Activated naive CD4-positive, alpha-beta T cell (primary cell): ENCODE measurements at places on chromosomes 6 and 20.

DNA sequence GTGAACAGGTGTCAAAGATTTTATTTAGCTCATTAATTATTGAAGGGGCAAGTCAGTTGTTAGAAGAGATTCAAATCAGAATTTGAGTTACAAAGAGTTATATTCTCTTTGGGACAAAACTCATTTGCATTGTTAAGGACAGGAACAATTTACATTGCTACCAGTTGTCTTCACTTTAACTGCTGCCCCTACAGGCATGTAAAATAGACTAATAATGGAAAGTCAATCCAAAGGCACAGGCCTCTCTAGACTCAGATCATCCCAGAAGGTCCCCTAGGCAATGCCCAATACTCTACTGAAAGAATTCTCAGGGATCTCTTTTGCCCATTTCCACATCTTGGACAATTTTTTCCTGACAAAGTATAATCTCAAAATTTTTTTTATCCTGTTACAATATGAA is 95.7 kb downstream of the SCP2D1 start:
- no peak for DNase-seq

GRCh38 chr6:91600561-91600960 is 1013.7 kb upstream of the MAP3K7 start:
- DNase-seq, result no peak

GRCh38 chr6:43035495-43036194 is 14.2 kb downstream of the RRP36 start:
- no peak for DNase-seq

- DNase-seq, result no peak
Observed at GRCh38 chr6:27081188-27081587, 166.3 kb upstream of the PRSS16 start.

DNA sequence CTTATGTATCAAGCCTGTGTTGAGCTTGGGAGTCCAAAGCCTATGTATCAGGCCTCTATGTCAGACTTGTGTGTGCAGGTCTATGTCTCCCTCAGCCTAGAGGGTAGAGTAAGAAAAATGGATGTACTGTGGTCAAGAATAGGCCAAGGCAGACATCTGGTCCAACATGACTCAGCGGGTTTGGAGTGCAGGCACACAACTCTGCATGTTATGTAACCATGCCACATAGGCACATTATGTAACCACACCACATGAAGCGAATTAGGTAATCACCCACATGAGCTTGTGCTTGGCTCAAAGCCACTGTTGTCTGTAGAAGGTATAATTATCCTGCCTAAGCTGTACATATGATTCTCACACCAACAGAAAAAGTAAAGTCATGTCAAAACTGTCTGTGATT is 1190.5 kb upstream of the EYS start:
- no peak for DNase-seq

- DNase-seq, result no peak
Observed at GRCh38 chr20:25317351-25318075, 69.6 kb downstream of the PYGB start.

DNA sequence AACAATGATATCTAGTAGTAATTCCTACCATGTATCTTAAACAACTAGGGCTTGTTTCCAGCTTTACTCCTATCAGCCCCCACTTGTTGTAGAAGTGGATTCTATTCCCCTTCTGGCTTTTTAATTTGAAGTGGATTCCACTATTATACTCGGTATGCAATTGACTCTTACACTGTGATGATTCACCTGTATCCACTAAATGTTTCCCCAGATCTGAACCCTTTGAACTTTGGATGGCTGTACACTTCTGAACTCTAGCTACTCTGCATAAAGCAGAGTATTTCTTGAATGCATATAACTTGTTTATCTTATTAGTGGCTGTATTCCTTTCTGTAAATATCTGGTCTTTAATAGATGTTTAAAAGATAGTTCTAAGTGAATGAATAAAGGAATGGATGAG is 538.4 kb upstream of the NRSN1 start:
- no peak for DNase-seq

- no peak for DNase-seq
Observed at GRCh38 chr20:20255099-20255498, 112.8 kb upstream of the INSM1 start.

GRCh38 chr6:14354919-14355572 is 237.5 kb downstream of the CD83 start:
- DNase-seq, result no peak

- DNase-seq, result no peak
Observed at GRCh38 chr6:89132057-89132456, 13.8 kb upstream of the PM20D2 start.

GRCh38 chr6:104625536-104625935 is 234.2 kb downstream of the HACE1 start:
- no peak for DNase-seq

GRCh38 chr6:121437851-121438651 is 2.6 kb downstream of the GJA1 start:
- DNase-seq, result no peak

DNA sequence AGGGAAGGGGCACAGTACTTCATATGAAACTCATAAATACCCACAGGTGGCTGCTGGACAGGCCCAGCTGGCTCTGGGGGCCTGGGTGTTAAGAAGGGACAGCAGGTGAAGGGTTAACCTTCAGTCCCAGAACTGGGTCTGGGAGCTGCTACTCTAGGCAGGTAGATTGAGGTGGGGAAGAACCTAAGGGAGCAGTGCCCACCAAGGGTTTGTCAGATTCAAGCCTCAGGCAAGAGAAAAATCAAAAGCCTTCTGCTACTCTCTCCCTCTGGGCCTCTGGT is 5.6 kb downstream of the RPL10A start:
- DNase-seq, result no peak

DNA sequence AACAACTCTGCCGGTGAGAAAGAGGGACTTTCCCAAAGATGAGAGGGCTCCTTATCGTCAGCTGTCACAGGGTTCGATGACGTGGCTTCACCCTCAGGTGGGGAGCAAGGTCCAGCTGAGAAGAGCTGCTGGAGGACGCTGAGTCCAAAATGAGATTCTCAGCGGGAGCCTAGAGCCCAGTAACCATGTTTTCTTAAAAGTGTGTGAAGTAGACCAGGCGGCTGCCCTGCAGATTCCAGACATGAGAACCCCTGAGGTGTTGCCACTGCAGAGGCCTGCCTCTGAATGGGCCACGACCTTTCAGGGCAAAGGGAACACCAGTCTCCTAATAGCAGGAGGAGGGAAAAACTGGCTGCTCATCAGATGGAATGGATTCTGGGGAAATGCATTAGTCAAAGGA is 375.1 kb downstream of the BTBD9 start:
- DNase-seq, result no peak

DNA sequence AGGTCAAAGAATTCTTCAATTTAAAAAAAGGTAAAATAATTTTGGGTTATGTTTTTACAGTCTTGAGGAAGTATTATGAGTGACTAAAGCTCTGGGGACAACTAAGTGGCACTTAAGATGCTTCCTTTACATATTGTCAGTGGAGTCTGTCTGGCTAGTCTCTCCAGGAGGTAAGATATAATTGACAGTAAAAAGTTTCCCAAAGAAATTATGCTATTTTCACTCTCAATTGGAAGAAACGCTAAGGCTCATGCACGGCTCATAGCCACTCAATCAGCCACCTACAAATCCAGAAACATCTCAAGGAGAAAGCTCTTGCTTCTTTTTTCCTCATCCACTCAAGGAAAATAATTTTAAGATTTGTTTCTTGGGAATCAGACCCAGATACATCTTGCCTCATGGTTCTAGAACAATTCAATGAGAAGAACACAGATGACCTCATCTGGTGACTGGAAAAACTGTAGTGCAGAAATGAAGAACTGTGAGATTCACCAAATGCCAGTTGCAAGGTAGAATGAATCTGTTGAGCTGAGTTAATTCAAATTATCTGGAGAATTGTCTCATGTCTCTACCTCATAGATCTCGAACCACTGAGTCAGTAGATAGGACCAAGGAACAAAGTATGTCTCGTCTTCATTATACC is 252.9 kb downstream of the TPBG start:
- no peak for DNase-seq

GRCh38 chr6:169886631-169887227 is 135.3 kb downstream of the ERMARD start:
- DNase-seq, result no peak

- no peak for DNase-seq
Observed at GRCh38 chr6:169997930-169998218, 246.5 kb downstream of the ERMARD start.

- no peak for DNase-seq
Observed at GRCh38 chr20:25129908-25130307, 48.0 kb upstream of the VSX1 start.

DNA sequence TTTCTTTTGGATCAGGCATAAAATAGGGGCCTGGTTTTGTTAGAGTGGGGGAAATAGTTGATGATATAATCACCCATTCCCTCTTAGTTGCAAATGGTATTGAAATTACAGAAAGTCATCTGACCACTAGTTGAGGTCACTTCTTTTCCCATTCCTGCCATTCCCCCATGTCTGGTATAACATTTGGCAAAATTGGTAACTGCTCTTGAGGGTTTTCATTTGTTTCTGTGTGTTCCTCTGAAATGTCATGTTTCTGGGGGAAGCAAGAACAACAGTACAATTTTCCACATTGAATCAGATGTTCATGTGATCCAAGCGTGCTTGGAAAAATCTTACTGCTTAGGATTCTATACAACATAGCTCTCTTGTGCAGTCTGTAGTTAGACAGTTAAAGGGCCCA is 7.3 kb downstream of the AIG1 start:
- DNase-seq, result no peak

- no peak for DNase-seq
Observed at GRCh38 chr6:143139239-143139784, 78.6 kb downstream of the AIG1 start.

- DNase-seq, result no peak
Observed at GRCh38 chr6:40931931-40932330, 107.1 kb downstream of the UNC5CL start.

- DNase-seq, result no peak
Observed at GRCh38 chr6:12286373-12287110, 3.6 kb upstream of the EDN1 start.

DNA sequence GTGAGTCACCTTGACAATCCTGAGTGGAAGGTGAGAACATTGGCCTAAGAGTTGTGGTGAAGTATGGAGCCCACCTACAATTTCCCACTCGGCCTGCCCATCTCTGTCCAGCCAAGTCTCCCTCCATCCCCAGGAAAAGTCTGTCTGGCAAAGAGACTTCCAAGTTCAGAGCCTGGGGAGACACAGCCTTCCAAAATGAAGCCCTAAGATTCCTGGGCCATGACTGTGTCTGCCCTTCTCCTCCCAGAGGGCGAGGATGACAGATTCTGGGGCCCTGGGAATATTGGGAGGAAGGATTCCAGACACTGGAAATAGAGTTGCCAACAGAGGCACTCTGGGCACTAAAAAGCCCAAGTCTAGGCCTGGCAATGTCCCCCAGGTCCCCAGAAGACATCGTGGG is 176.8 kb downstream of the NFATC2 start:
- DNase-seq, result no peak

- DNase-seq, result no peak
Observed at GRCh38 chr6:105786890-105787655, 299.1 kb upstream of the PRDM1 start.

DNA sequence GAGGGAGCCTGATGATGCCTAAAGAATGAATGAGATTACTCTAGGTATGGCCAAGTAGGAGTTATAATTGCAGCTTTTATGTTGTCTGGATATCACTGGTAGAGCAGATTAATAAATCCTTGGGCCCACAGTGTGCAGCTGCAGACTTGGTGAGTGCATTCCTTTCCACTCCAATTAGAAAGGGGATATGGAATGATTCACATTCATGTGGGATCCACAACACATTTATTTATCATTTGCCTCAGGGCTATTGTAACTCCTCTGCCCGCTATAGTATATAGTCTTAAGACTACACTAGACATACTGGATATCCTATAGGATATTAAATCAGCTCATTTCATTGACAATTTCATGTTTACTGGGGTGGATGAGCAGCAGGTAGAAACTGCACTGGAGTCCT is 11.6 kb upstream of the HLA-G start:
- DNase-seq, result no peak

DNA sequence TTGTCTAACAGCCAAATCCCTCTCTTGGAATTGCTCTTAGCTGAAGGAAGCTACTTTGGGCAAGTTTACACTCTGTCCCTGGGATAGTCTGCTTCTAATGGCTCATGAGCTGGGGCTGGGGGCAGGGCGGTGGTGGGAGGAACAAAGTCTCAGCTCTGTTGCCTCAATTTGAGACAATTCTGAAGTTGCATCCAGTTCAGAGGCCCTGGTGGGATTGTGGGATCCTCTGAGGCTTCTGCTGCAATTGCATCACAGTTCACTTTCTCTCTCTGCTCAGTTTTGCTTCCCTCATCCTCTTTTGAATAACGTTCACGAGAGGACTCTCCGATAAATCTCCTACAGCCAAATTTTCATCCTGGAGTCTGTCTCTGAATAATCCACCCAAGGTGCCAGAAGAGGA is 440.6 kb upstream of the SLC35B3 start:
- no peak for DNase-seq

GRCh38 chr6:134240665-134241431 is 77.1 kb downstream of the SGK1 start:
- DNase-seq, result no peak

DNA sequence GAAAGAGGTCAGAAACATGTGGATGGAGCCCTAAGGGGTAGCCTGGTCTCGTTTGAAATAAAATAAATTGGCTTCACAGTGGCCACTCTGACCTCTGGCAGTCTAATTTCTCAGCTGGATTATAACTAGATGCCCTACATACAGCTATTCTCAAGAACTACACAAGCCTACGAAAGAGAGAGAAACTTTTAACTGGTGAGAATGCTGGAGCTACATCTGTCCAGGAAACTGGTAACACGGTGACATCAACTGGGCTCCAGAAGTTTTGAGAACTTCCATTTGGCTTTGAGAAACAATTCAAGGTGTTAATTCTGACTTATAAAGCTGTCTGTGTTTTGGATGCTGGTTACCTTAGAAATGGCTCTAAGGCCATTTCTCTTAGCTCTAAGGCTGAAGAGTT is 187.3 kb upstream of the TENT5A start:
- no peak for DNase-seq

DNA sequence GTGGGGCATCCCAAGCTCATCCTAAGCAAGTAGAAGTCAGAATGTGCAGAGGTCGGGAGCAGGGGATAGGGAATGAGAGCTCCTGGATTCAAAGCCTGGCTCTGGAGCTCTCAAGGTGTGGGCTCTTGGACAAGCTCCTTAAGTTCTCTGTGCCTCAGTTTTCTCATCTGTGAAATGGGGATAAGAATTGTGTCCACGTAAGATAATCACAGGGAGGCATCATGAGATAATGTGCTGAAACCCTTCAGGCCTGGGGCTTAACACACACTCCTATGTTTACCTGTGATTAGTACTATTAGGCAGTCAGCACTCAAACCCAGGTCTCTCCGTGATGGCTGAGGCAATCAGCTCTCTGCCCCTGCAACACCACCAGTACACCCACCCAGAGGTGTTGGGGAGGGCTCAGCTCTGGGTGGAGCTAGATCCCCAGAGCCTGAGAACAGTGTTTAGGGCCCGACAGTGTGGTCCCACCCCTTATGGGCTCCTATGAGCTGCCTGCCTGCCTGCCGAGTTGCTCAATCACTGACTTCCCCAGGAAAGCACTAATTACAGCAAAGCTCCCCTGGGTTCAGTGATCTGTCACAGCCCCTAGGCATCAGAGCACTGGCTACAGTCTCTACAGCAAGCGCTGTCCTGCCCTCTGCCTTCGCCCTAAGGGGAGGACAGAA is 6.3 kb upstream of the SIRPA start:
- no peak for DNase-seq

- no peak for DNase-seq
Observed at GRCh38 chr20:13338999-13339411, 117.9 kb downstream of the ISM1 start.

- DNase-seq, result no peak
Observed at GRCh38 chr20:8858181-8858787, 210.6 kb upstream of the PLCB4 start.
